ENCODE measurements at places on chromosomes 7 and 10.

GRCh38 chr10:1715821-1716220, 21.5 kb downstream of the ADARB2 start:
- DNase-seq, result no peak

DNA sequence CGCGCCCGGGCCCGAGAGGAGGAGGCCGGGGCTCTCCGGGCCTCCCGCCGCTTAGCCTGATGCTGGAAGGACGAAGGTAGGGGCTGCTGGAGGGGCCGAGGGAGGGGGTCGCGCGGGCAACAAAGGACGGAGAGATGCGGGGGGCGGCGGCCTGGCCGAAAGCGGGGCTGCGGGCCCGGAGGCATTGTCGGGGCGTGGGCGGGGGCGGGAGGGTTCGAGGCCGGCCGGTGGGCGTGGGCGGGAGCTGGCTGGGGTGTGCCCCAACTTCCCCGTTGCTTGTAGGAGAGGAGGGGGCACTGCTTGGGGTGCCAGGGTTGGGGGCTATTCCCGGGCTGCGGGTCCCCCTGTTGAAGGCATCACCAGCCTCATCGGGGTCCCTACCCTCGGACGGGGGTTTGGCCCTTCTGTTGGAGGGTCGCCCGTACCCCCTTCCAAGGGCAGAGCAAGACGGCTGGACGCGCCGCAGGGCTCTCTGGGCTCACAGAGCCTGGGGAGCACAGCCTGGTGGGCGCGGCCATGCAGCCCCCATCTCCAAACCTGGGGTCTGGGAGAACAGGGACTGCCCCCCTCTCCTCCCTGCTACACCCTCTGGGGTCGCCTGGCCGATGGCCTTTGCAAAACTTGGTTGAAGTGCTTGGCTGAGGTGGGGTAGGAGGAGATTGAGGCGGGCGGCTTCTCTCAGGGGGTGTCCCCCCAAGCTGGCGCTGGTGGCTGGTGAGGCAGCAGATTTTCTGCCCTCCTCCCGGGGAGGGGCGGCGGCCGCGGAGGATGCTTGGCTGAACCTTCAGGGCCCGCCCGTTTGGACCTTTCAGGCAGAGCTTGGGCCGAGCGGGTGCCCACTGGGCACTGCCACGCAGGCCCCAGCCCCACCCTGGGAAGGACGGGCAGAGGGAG, 699 bp downstream of the CLIP2 start:
- peak; percentile 75 for DNase-seq

DNA sequence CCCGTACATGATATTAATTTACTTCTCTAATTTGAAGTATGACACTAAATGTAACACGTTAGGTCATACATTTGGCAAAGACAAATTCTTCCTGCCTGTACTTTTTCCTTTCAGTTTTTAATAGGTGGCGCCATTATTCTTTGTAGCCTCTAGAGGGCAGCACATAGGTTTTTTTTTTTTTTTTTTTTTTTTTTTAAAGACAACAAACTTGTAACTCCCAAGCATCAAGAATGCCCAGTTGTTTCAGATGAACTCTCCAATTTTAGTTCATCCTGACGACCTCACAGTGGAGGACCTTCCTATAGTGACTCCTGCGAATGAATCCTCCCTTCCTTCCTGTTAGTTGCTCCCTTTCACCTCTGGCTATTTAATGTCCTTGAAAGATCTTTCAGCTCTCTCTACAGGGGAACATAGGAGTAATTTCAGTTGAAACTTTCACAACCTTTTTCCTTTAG, 139.3 kb upstream of the HDAC9 start:
- peak; percentile 8 for DNase-seq

DNA sequence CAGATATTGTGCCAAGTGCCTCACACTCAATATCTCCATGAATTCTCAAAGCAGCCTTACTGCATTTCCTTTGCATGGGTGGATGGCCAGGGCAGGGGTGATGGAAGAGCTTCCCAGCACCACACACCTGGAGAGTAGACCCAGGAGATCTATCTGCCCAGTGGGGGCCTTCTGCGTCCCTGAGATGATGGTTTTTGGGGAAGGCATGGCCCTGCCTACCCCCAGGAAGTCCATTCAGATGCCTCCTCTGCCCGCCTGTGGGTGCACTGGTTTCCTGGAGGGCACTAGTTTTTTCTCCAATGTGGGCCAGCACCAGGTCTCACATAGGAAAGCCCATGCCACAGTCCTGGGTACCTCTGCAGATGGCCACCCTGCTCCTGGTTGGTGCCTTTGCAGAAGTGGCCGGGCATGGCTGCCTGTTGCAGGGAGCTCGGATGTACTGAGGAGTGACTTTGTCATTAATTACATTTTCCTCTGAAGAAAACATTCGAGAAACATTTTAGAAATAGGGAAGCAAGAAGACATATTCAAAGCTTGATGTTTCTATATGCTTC, 28.2 kb upstream of the ZNF488 start:
- no peak for DNase-seq

- DNase-seq, result no peak
These were observed 98.9 kb downstream of the DYNC1I1 start for GRCh38 chr7:95871075-95871848.

DNA sequence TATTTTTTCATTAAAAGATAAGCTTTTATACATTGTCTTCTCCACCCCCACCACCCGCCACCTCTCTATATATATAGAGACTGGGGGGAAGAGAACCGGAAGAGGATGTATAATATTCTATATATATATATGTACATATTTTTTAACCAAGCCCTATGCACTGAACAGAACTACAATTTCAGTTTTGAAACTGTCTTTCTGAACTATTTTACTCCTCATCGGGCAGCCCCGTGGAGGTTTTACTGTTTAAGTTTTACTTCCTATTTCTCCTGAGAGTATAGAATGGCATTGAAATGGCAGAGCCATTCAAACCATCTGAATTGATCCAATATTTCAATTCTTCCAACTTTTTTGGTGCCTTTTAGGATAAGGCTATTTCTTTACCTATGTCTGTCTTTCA, 1047.1 kb downstream of the NRG3 start:
- no peak for DNase-seq

DNA sequence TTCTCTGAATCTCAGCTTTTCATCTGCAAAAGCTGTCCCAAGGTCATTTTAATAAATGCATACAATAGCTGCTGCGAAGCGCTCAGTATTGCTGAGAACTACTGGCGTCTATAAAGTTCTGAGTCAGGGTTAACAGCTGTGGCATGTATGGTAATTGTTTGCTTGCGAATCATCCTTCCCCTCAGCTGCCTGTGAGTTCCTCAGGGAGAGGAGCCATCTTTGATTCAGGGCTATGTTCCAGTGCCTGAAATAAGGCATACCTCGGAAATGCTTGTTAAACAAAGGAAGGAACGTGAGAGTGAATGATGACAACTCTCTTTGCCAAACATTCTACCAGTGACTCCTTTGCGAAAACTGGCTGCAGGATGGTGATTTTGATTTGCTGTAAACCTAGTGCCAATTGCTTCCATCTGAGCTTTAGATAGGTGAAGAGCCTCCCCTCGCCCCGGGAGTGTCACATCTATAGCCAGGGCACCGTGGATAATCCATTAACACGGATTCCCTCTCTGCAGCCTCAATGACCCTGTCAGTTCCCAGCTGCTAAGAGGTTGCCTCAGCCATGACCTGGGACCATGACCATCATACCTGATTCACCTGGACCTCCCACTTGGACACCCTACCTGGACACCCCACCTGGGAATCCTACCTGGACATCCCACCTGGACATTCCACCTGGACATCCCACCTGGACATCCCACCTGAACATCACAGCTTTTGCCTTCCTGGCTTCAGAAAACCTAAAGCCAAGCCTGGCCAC, 39.6 kb downstream of the GPRIN2 start:
- DNase-seq, result no peak
